ENCODE measurements at places on chromosomes 11 and 22. TPM values are rescaled to one million over a fixed set of nuclear protein-coding genes. Genes with fewer than 3 reads are reported as not detected.

- DNase-seq, result no peak
Measured at GRCh38 chr11:78914503-78914902, 339.8 kb upstream of the NARS2 start.

GRCh38 chr22:30662040-30662439 is 5.6 kb downstream of the DUSP18 start:
- DNase-seq, result no peak

The MUC2 gene
- total RNA-seq, result not detected

DNA sequence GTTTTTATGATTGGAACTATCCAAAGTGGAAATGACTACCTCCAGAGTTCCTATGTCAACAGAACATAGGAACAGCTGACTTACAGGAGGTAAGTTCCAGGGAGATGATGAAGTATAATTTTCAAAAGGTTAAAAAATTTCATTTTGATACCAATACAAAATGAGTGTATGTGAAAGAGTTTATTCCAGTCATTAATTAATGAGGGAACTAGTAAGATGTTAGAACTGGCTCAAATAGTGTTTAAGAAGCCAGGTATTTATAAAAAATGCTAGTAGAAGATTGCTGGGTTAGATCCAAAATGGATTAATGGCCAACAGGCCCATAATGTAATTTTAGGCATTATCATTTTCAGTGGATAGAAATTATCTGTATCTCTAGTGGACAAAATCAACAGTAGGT is 227.7 kb upstream of the ZBED5 start:
- DNase-seq, result no peak

DNA sequence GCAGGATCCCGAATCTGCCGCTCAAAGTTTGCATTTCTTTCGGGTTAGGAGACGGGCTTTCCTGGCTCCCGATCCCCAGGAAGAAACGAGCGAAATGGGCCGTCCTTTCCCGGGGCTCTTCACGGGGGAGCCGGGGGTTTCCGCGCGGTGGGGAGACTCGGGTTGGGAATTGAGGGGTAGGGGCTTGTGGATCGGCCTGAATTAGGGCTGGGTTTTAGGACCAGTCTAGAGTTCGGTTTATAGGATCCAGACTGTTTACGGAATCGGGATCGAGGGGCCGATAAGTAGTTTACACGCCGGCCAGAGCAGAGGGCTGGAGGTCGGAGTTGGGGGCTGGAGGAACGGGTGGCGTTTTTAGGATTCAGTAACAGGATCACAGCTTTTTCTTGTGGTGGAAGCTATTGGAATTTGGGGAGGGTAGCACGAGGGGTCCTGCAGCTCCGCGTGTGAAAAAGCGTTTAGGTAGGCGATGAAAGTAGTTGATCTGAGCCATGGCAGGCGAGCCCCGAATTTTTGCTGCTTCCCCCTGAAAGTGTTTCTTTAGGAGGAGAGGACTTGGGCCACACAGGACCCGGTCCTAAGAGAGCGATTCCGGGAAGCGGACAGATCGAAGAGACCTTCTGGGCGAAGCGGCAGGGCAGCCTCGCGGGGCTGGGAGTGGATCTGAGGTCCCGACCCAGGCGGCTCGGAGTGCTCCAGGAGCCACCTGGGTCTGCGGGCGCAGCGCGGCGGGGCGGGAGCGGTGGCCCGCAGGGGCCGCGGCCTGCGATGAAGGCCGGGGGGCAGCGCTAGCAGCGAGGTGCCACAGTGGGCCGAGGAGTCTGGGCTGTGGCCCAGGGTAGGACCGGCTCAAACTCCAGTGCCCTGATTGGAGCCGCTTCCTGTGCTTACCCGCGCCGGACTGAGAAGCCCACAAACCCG is 1.6 kb downstream of the PKNOX2 start:
- no peak for DNase-seq

GRCh38 chr11:3747704-3748103 is 49.6 kb downstream of the NUP98 start:
- peak; percentile 60 for DNase-seq

DNA sequence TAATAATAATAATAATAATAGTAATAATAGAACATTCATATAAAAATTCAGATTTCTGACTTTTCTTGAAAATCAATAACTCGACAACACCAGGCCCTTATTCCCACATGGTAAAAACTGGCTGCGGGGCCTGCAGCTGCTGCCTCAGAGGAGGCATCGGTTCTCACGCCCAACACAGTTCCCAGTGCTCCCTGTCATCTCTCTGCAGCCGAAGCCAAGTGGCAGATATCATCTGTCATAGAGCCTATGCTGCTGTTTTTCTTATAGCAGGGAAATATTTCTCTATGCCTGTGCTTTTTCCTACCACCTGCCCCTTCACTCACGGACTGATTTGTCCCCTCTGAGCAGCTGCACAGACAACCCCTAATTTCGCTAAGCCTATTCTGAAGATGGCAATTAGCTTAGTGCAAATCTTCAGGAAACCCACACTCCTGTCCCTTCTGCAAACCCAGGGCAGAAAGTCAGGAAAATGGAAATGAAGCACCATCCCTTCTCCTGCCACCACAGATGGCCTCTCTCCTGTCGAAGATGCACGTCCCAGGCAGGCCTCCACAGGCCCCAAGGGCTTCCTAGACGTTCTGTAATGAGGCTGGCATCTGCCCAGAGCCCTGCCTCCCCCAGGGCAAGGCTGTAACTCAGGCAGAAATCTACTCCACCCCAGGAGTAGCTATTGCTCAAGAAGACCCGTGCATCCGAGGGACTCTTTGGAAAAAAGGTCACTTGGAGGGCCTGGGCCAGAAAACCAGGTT is 66.7 kb downstream of the SYN3 start:
- peak; percentile 3 for DNase-seq

GRCh38 chr22:46537946-46538813 is 760 bp upstream of the CELSR1 start:
- peak; percentile 32 for DNase-seq

DNA sequence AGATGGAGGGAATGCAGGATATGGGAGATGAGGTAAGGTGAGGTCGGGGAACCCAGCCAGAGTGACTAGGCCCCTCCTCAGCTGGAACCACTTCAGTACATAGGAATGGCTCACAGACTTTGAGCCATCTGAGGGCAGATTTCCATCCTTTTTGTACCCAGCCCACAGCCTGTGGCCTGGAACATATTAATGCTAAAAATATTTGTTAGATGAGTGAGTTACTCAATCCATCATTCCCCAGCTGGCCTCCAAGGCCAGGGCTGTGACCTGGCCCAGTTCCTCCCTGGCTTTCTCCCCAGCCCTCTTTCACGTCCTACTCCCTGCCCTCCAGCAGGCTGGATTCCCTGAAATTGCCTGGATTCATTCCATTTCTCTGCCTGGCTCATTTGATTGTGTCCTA is 57.2 kb upstream of the PRDM11 start:
- peak; percentile 90 for DNase-seq

The ANO1 gene
- not detected for total RNA-seq

DNA sequence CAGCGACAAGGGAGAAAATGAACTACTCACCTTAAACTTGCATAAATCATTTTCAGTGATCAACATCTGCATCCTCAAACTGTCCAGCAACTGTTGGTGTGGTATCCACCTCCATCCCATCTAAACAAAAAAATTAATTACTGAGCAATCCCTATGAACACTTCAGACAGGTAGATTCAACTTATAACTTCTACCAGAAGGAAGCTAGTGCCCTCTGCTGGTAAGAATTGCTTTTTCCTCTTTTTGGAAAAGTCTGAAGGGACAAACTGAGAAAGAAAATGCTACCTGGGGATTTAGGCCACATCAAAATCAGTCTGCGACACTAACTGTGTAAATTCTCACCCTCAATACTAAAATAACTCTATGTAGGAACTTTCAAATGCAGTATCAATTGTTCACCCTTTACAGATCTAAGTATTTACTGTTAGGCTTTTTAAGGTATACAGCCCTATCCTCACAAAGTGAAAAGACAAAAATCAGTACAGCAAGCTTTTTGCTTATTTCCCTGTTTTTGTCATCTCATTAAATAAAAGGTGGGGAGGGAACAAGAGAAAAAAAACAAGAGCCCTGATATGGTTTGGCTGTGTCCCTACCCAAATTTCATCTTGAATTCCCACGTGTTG is 17.9 kb downstream of the CLNS1A start:
- DNase-seq, result peak; percentile 32

DNA sequence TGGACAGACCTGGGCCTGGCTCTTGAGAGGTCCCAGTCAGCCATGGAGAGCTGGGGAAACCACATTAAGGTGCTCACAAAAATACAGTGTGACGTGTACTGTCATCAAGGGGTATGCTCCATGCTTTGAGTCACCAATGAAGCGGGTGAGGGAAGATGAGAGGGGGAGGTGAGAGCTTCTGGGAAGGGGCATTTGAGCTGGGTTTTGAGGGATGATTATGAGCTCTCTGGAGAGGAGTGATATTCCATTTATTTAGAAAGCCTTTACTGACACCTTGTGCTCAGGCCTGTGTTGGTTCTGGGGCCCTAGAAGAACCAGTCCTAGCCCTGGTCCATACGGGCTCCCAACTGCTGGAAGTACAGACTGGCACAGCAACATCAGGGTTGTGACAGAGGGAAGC is 10.4 kb upstream of the ARHGEF17 start:
- no peak for DNase-seq

The TNNI2 gene
- total RNA-seq, result not detected

GRCh38 chr11:77505956-77506355 is 32.1 kb upstream of the PAK1 start:
- DNase-seq, result no peak

GRCh38 chr11:71129624-71130023 is 122.8 kb downstream of the SHANK2 start:
- peak; percentile 15 for DNase-seq

The OR52H1 gene
- not detected for total RNA-seq

The ISX gene
- total RNA-seq, result not detected

DNA sequence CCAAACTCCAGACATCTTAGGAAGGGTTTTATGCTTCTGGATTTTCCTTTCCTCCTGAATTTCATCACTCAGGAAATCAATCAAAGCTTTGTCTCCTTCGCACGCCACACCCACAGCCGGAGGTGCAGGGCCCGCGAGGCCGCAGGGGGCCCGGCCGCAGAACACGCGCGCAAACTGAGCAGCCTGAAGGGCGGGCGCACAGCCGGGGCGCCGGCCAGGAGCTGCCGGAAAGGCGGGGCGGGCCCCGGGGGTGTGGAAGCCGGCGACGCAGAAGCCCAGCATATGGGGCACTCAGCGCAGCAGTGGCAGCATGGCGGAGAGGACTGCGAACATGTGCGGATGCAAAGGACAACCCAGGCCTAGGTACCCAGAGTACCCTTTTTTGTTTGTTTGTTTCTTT is 33.1 kb upstream of the SPTBN2 start:
- no peak for DNase-seq

The FXYD6 gene
- not detected for total RNA-seq

DNA sequence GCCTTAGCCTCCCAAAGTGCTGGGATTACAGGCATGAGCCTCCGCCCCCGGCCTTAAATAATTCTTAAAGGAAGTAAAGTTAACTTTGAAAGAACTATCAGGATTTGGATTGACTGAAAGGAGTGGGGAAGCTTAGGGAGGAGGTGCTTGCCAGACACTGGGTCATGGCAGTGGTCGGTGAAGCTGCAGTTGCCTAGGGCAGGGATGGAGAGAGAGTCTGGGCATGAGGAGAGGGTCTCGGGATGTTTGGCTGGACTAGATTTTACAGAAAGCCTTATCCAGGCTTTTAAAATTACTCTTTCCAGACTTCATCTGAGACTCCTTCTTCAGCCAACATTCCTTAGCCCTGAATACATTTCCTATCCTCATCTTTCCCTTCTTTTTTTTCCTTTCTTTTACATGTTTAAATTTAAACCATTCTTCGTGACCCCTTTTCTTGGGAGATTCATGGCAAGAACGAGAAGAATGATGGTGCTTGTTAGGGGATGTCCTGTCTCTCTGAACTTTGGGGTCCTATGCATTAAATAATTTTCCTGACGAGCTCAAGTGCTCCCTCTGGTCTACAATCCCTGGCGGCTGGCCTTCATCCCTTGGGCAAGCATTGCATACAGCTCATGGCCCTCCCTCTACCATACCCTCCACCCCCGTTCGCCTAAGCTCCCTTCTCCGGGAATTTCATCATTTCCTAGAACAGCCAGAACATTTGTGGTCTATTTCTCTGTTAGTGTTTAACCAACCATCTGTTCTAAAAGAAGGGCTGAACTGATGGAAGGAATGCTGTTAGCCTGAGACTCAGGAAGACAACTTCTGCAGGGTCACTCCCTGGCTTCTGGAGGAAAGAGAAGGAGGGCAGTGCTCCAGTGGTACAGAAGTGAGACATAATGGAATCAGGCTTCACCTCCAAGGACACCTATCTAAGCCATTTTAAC is at the start of gene NNMT:
NNMT (plus strand) TSS at position 724 of the 929 bp plus-strand sequence; CDS start at position 882, 158 bp downstream.
- DNase-seq, result peak; percentile 91

DNA sequence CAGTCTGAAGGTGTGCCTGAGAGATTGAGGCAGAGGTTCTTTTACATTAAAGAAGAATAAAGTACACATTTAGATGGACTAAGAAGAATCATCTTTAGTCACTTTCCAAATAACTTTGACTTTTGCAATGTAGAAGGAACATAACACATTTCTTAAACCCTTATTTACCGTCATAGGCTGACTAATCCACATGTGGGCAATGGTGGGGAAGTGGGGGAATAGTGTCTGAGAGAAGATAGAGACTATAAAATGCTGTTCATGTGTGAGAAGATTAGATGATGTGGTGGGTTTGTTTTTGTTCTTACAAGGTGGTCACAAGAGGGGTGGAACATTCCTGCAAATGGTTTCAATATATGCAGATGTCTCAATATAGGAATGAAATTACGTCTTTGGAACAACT is 1.8 kb downstream of the MS4A4A start:
- DNase-seq, result no peak

GRCh38 chr11:20247591-20248007 is 87.3 kb upstream of the DBX1 start:
- DNase-seq, result no peak

GRCh38 chr22:50293441-50294318 is 13.8 kb downstream of the PLXNB2 start:
- DNase-seq, result peak; percentile 71

DNA sequence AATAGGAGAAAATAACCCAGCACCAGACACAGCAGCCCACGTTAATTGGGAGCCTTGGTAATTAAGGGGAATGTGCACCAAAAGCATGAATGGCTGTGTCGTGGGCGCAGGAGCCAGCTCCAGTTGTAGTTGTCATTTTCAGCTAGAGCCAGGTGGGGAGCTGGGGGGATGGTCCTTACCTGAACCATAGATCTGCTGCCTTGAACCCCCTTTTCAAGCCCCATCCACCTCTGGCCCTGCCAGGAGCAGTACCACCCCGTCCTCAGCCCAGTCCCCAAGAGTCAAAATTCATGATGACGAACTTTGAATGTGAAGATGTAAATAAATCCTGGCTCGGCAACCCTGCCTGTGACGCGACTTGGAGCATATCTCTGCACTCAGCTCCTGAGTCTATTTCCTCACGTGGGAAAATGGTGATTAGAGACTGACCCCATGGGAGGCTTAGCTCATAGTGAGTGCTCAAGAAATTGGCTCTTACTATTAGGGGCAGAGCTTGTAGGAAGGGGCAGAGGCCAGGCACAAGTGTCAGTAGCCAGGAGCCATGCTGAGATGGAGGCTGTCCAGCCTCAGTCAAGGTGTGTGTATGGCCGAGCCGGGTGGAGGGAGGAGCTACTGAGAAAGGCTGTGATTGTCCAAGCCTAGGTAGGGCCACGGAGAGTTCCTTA is 794 bp upstream of the FXYD6 start:
- DNase-seq, result no peak

The CALCB gene
- not detected for total RNA-seq

- DNase-seq, result no peak
Measured at GRCh38 chr11:45398325-45398724, 112.2 kb upstream of the SYT13 start.

The FAT3 gene
- total RNA-seq, result 3.2 TPM

GRCh38 chr11:3767536-3767935 is 29.8 kb downstream of the NUP98 start:
- no peak for DNase-seq
